ENCODE measurements at places on chromosomes 5 and 9.

DNA sequence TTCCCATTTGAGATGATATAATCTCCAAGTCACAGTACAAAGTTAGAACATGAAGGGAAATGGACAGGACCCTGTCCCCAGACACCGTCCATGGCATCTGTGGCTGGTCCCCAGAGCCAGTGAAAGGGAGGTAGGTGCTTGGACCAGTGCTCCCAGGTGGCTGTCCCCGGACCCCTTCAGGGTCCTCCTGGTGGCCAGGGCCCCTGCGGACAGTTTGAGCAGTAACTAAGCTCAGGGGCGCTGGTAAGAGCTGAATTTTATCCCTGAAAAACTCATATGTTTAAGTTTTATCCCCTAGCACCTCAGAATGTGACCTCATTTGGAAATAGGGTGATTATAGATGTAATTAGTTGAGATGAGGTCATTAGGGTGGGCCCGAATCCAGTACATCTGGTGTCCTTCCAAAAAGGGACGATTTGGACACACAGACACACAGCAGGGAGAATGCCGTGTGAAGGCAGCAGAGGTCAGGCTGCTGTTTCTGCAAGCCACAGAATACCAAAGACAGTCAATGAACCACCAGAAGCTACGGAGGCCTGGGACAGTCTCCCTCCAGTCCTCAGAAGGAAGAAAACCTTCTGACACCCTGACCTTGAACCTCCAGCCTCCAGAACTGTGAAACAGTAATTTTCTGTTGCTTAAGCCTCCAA is 185.0 kb downstream of the ATPSCKMT start:
- DNase-seq: no peak

DNA sequence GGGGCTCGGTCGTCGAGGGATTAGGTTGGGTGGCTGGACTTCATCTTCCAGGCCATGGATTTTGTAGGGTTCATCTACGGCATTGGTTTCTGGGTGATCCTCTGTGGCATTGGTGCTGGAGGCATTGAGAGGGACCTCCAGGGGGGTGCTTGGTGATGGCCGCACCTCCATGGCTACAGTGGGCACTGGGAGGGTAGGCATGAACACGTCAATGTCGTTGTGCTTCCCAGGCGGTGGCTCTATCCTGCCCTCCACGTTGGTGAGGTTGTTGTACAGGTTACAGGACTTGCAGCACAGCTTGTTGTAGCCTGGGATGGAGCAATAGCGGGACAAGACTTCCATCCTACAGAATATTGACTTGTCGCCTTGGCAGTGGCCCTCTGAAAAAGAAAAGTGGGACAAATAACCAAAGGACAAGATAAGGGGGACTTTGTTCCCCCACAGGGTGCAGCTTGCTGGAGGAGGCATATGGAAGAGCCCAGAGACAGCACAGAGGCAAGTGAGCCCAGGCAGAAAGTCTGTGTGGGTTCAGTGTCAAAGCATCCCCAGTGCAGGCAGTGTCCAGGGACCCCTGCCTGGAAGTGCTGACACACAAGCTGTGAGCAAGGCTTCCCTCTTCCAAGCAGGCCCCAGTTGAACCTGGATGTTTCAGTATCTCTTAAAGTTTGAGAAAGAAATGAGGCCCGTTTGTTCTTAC is 53.9 kb downstream of the ZNF354C start:
- DNase-seq: no peak

DNA sequence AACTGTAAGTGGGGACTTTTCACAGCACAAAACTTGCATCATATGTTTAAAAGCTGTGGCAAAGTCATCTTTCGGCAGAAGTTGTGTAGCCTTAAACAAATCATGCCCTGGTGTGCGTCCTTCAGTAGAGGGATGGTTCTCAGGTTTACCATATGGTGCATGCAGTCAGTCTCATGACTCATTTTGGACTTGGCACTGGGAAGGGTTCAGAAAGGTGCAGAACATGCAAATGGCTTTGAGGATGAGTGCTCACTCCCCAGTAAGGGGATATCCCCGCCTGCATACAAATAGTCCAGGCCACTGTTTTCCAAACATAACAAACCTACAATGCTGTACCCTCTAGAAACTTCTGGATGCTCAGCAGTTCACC is 260.3 kb downstream of the NDUFS4 start:
- no peak for DNase-seq

DNA sequence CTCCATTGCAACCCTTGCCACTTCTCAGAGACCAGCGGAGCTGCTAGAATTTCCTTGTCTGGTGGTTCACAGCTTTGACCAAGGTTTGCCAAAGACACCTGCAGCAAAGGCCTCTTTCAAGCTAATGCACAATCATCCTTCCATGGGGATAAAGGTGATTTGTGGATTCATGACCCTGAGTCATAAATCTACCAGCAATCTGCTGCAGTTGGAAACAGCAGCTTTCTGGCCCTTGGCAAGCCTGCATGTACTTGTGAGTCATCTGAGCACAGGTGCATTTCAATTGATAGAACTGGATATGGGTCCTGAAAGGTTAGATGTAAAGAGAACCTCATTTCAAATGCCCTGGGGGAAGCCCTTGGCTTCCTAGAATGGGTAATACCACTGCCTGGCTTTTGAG is 21.6 kb upstream of the TCF7 start:
- DNase-seq: no peak

GRCh38 chr5:163385271-163385670 is 52.1 kb upstream of the CCNG1 start:
- no peak for DNase-seq

DNA sequence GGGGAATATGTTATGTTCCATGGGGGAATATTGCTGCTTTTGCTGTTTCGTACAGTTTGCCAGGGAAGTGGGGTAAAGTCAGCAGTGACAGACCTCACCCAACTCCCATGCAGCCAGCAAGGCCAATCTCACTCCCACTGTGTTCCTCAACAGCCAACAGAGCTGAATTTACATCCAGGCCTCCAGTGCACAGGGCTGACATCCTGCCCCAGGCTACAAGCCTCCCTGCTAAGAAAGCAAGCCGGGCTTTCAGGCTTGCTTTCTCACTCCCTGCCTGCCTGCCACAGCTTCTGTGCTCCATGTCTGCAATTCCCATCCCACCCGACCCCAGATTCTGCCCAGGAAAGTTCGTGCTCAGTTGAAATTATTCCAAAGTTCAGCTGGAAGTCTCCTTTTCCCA is 25.5 kb upstream of the SNCAIP start:
- no peak for DNase-seq

DNA sequence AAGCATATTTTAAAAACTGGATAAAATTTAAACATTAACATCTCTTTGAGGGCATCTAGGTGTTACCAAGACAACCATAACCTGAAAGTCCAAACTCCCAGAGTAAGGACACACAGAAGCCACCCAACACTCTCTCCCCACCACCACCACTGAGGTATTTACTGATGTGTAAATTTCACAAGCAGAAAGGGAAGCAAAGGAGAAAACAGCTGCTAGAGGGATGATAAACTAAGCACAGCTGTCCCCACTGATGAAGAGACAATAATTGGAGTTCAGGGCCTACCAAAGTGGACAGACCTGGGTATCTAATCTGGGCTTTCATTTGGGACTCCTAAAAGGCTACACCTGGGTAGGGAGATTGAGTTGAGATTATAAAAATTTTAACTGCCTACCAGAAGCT is 63.6 kb downstream of the FRMD3 start:
- DNase-seq: no peak

GRCh38 chr9:116278326-116278725 is 124.7 kb downstream of the PAPPA start:
- no peak for DNase-seq

GRCh38 chr5:107147589-107147988 is 523.1 kb downstream of the EFNA5 start:
- no peak for DNase-seq

DNA sequence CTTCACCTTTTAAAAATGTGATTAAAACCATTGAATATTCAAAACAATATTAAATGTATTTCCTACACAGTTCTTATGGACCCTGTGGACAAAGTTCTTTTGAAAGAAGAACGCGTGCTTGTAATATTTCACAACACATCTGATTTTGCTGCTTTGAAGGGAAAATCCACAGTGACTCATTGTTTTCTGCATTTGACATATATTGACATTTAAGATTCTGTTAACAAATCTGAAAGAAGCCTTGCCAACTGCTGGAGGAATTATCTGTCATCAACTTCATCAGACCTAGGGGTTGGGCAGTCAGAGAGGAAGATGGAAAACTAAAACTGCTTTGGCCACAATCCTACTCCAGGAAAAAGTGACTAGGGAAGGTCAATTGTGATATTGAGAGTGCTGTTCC is 56.9 kb upstream of the RASEF start:
- DNase-seq: no peak

- no peak for DNase-seq
Observed at GRCh38 chr9:74173284-74173683, 323.9 kb upstream of the RORB start.

GRCh38 chr9:15543047-15543813 is 9.6 kb upstream of the CCDC171 start:
- no peak for DNase-seq

GRCh38 chr9:21031091-21031807 is at the start of gene HACD4:
Gene HACD4 (minus strand): TSS chr9:21031640. CDS start chr9:21031590, 50 bp downstream.
- peak; percentile 62 for DNase-seq

GRCh38 chr9:113480612-113481011 is 17.1 kb downstream of the RGS3 start:
- DNase-seq: no peak

DNA sequence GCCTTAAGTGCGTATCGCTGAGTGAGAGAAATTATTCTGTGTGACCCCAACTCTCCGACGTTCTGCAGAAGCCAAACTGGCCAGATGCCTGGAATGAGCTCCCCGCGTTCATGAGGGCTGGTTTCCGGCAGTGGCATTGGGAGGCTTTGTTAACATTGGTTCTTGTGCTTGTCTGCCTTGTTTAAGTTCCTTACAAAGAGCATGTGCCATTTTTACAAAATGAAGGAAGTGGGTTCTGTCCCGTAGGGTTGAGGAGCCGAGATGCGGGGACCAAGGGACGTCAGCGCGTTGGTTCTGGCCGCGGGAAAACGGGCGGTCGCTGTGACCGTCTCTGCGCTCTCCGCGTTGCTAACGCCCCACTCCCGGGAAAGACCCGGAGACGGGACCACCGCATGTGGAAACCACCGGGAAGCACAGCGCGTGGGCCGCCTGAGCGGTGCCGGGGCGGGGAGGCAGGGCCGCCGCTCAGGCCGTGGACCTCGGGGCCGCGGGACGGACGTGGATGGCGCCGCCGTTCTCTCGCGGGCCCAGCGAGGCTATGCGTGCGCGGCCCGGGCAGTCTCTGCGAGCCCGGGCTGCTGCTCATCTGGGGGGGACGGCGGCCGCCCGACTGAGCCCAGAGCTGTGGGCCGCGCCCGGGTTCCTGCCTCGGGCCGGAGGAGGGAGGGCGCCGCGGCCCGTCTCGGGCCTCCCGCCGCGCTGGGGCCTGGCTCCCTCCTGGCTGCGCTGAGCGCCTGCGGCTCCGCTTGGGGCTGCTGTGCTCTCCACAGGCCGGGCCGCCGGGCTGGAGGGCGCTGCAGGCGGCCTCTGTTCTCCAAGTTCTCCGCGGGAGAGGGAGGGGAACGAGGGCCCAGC is 13.4 kb downstream of the RABL6 start:
- DNase-seq: no peak

GRCh38 chr9:6938447-6938846 is 180.7 kb downstream of the KDM4C start:
- no peak for DNase-seq

GRCh38 chr9:104092875-104093600 is 1.1 kb upstream of the SMC2 start:
- no peak for DNase-seq

DNA sequence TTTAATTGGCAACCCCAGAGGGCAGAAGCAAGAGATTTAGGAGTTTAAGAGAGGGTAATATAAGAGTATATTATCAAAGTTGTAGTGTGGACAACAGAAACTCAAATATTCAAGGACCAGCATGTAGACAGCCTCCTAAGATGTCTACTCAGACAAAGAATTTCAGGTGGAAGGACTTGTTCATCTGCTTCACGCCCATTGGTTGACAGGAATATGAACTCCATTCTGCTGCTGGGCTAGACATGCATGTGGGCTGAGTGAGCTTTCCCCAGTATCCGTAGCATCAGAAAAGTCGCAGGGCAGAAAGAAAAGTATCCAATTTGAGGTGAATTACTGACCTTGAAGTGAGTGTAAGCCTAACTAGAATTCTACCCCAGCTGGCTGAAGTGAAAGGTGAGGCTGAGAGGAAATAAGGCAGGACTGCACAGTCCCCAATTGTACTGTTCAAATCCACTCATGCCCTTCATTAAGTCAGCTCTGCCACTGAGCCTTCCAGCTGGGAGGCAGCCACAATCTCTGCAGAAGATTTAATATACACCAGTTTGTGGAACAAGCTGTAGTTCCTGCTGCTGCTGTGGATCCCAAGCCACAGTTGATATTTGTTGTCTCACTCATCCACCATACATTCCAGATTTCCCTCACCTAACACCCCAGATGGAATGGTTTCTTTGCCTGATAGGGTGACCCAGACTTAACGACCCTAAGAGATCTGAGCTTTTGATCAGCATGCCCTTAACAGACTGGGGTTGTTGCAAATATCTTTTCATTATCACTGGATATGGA is 41.2 kb downstream of the PDCD1LG2 start:
- DNase-seq: no peak

- DNase-seq: no peak
Observed at GRCh38 chr9:34380034-34380510, 3.4 kb upstream of the MYORG start.

DNA sequence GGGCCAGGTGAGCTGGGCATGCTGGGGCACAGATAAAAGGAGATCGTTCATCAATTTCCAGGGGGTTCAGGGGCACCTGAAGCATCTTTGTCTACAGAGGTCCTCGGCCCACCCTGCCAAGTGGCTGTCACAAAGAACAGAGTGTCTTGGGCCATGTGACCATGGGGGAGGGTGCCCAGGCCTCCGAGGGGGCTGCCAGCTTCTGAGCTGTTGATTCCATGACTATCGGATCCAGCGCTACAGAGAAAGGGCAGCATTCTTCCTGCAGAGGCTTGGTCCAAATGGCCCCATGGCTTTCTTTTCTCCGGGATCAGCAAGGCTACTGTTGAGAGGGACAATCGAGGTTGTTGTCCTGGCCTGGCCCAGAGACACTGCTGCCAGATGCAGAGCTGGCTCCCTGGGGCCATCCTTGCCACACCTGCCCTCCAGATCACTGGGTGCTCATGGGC is 289.2 kb downstream of the ZSWIM6 start:
- no peak for DNase-seq

- DNase-seq: no peak
Observed at GRCh38 chr5:55325621-55326020, 17.8 kb downstream of the MTREX start.
